ENCODE measurements at places on chromosomes 5 and 9. TPM values are rescaled to one million over a fixed set of nuclear protein-coding genes. Genes with fewer than 3 reads are reported as not detected.
A peak's percentile ranks its signal among the peaks of the same experiment; 100 is the strongest.

DNA sequence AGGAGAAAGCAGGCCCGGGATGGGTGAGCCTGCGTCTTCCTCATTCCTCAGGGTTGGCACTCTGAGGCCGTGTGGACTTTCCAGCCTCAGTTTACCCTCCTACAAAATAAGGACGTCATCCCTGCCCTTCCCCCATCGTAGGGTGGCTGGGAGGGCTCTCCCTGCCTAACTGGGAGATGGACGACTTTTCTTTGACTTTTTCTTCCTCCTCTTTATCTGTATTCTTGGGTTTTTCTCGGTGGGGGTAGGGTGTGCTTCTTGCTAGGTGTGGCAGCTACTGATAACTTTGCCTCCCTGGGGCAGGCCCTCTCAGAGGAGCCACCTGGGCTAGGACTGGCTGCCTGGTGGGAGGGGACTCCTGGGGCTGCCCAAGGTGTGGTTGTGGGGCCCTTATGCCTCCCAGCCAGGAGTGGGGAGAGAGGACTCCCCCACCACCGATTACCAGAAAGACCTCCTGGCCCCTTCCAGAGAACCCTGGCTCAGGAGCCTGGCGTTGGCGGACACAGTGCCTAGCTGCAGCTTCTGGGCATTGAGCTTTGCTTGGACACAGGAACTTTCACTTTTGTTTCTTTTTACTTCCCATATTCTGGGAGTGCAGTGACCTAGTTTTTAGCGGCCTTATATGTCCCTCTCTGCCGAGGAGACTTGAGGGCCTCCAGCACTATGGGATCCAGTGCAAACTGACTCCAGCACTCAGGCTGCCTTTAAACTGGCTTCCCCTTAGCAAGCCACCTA lies 6.1 kb downstream of the GLIPR2 start:
- no peak for DNase-seq

Gene THBS4
- 1.4 TPM for total RNA-seq

- no peak for DNase-seq
Measured at GRCh38 chr5:112217843-112218579, 201.1 kb downstream of the EPB41L4A start.

Gene AMACR
- total RNA-seq = 6.5 TPM

Gene STK32A
- total RNA-seq = not detected

Gene BRD3
- total RNA-seq = 42.1 TPM

Gene PIGO
- 23.0 TPM for total RNA-seq

- DNase-seq = no peak
Measured at GRCh38 chr5:54148858-54149257, 161.5 kb downstream of the ARL15 start.

GRCh38 chr9:109241207-109241606 lies 74.2 kb upstream of the FRRS1L start:
- no peak for DNase-seq

DNA sequence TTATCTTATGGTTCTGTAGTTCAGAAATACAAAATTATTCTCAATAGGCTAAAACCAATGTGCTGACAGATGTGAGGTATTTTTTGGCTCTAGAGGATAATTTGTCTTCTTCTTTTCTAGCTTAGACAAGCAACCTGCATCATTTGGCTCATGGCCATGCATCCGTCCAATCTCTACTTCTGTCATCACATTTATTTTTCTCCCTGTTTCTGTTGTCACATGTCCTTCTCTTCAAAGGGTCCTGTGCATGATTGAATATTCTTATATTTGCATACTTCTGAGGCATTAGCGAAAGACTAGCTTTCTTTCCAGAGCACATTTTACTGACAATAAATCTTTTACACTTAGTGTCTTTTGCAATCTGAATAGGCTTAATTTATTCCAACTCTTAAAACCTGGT lies 564.7 kb downstream of the CDH10 start:
- no peak for DNase-seq

- no peak for DNase-seq
Measured at GRCh38 chr5:143878430-143878829, 66.5 kb downstream of the HMHB1 start.

DNA sequence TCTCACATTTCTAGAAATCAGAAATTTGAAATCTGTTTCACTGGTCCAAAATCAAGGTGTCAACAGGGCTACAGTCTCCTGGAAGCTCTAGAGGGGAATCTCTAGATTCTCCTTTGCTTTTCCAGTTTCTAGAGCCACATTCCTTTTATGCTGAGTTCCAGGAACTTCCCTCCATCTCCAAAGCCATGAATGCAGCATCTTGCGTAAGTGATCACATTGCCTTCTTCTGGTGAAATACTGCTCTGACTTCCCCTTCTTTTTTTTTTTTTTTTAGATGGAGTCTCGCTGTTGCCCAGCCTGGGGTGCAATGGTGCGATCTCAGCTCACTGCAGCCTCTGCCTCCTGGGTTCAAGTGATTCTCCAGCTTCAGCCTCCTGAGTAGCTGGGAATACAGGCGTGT lies 23.8 kb downstream of the GDA start:
- DNase-seq = no peak

GRCh38 chr9:20321423-20322082 lies 300.7 kb downstream of the MLLT3 start:
- DNase-seq = peak; percentile 87

- DNase-seq = no peak
Measured at GRCh38 chr5:177980743-177981151, 15.3 kb downstream of the PROP1 start.

DNA sequence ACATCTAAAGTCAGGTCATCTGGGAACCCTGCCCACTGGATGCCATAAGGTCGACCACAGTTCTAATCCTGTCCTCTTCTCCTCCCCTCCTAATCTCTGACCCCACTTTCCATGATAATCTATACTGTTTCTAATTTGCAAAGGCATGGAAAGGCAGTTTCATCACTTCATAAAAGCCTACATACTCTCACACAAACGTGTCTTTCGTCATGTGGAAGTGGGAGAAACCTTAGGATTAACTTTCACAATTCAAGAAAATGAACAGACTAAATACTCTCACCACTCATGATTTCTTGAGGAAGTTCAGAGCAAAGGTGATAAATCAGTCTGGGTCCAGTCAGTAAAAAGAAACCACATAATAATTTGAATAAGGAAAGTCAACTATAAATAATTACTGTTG lies 5.5 kb downstream of the FANCC start:
- no peak for DNase-seq

- no peak for DNase-seq
Measured at GRCh38 chr9:79377339-79377855, 194.4 kb upstream of the TLE4 start.

DNA sequence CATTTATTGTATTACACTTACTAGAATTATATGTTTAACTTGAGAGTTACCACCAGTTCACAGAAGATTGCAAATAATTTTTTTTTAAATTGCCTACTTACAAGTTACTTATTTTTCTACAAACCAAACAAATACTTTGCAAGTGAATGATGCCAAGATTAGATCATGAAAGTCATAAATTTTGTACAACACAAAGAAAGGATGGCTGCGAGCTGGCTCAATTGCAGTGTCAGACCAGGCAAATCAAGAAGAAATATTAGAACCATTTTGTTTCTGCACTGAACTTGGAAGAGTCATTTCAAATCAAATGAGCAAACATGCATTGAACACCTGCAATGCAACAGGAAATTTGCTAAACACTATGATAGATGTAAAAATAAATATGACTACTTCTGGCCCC lies 97.3 kb downstream of the PLCXD3 start:
- no peak for DNase-seq

Gene AK8
- total RNA-seq = not detected

GRCh38 chr9:111287127-111287526 lies 42.9 kb downstream of the OR2K2 start:
- no peak for DNase-seq

GRCh38 chr5:24487368-24488229 lies 157.2 kb downstream of the CDH10 start:
- no peak for DNase-seq

Gene NR2F1
- not detected for total RNA-seq

GRCh38 chr5:62082370-62082801 lies 223.6 kb upstream of the KIF2A start:
- DNase-seq = no peak

- no peak for DNase-seq
Measured at GRCh38 chr9:136087741-136088480, 7.2 kb downstream of the NACC2 start.

Gene ACTBL2
- total RNA-seq = not detected

GRCh38 chr9:104144336-104144735 lies 50.2 kb downstream of the SMC2 start:
- DNase-seq = no peak

- no peak for DNase-seq
Measured at GRCh38 chr5:126044111-126044668, 379.0 kb upstream of the GRAMD2B start.

GRCh38 chr9:33263131-33264002 lies 1.1 kb downstream of the BAG1 start:
- no peak for DNase-seq

GRCh38 chr5:111278858-111279504 lies 54.8 kb downstream of the CAMK4 start:
- DNase-seq = peak; percentile 90

Gene HAVCR2
- total RNA-seq = 77.6 TPM

Gene CEL
- total RNA-seq = 2.8 TPM

DNA sequence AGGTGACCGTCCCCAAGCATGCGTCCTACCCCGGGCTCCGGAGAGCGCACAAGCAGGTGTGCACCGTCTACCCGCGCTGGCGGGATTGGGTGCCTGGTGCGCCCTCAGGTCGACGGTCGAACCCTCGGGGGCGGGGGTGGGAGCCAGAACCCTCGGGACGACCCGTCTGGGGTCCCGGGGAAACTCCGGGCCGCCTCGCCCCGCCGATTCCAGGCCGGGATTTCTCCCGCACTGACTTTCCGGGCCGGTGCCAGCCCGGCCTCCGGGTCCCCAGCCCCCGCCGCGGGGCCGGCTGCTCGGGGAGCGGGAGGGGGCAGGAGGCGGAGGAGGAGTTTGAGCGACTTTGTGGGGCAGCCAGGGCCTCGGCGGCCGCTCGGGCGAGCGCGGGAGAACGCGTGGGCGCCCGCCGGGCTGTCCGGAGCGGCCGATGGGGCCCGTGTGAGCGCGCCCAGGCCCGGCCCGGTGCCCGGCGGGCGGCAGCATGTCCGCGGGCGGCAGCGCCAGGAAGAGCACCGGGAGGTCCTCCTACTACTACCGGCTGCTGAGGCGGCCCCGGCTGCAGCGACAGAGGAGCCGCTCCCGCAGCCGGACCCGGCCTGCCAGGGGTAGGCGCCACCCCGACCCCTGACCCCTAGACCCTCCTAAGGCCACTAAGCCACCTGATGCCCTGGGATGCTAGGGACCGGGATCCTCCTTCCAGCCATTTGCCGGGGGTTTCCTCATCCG lies at the start of gene DAB2IP:
Gene DAB2IP (plus strand): TSS at position 340 of the 726 bp plus-strand sequence. CDS start 142 bp downstream, at position 482.
- no peak for DNase-seq

GRCh38 chr5:176736301-176736930 lies 73.9 kb upstream of the UNC5A start:
- no peak for DNase-seq

DNA sequence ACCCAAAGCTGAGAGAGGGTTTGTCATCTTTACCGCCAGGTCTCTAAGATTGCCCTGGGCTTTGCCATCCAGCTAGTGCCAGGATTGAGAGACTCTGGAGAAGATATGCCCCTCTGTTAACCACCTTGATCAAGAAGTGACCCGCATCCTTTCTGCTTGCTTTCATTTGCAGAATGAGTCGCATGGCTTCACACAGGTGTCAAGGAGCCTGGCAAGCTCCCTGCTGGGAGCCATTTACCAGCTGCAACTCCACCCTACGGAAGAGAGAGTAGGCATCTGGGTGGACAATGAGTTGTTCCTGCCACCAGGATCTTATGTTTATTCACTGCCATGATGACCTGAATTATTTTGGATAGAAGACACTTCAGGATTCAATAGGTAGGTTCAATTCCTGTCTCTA lies 43.0 kb downstream of the HSD17B3 start:
- DNase-seq = no peak

DNA sequence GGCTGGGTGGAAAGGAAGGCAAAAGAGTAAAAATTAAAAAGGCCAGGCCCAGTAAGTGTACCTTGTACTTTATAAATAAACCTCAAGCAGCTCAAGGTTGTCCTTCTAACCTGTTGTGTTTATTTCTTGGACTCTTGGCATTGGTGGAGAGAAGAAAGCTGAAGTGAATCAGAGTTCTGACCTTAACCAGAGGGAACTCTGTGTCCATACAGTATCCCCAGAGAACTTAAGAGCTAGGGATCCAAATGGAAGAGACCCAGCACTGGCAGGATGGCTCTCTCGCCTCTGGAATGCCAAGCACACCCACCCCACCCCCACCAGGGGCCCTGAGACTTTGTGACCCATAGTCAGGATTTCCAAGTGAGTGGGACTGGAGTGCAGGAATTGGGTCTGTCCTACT lies 14.2 kb downstream of the NUDT2 start:
- DNase-seq = no peak

DNA sequence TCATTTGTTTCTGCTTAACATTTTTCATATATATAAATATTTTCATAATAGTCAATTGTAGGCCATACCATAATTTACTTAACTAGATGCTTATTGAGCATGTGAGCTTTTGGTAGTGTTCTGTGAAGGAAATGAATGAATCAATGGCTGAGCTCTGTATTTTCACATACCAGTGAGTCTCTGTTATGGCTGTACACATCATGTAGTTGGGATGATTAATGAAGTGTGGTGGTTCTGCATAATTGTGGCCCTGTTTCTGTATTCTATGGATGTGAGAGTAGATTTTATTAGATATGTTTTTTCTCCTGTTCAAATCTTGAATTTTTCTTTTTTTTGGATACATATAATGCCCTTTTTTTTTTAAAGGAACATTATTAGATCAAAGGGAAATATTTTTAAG lies 56.2 kb downstream of the CTNNA1 start:
- DNase-seq = no peak

GRCh38 chr9:130352586-130353285 lies 87.2 kb downstream of the HMCN2 start:
- DNase-seq = no peak

DNA sequence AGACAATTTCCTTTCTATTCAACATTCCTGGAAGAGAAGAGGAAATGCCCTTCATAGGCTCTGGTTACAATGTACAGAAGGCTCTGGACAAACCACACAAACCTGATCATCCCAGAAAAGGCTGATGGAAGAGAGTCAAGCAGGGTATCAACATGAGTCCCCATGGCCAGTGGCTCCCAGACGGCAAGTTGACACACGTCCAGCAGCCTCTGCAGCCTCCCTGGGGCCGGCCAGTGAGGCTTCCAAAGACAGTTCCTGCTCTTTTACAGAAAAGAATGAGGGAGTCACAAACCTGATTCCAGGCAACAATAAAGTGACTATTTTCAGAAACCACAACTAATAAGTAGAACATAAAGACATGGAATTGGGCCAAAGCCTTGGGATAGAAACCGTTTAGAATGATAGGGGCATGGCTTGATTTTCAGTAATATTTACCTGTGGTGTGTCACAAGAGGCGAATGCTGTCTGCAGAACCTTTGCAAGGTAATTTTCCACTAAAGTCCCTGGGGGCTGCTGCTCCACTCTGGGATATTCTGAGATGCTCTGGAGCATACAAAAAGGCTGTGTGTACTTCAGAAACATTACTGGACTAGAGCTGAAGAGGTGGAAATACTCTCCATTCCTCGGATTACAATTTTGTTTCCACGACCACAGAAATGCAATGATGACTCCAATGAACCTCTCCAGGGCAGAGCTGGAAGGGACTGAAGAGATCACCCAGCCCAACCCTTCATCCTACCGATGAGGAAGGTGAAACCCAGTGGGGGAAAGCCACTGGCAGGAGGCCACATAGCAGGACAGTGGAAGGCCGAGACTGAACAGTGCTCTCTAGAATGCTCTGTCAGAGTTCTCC lies 10.4 kb downstream of the MED27 start:
- no peak for DNase-seq
